Spleen (tissue), 13 donors: ENCODE measurements at places on chromosomes 12 and 14. TPM values are rescaled to one million over a fixed set of nuclear protein-coding genes. Genes with fewer than 3 reads are reported as not detected.

FAM90A1 gene
- 0.27 TPM for total RNA-seq

HOXC10 gene
- not detected for total RNA-seq

GPRC5D gene
- total RNA-seq, result 0.55 TPM

PROX2 gene
- not detected for total RNA-seq

SERPINA12 gene
- total RNA-seq, result not detected

HOXC12 gene
- not detected for total RNA-seq

TEX22 gene
- 5.3 TPM for total RNA-seq

KRT74 gene
- total RNA-seq, result not detected

HNRNPA1 gene
- total RNA-seq, result 950 TPM

AP5M1 gene
- total RNA-seq, result 44.2 TPM

MMP17 gene
- total RNA-seq, result 4.7 TPM
